Heart right ventricle (tissue), 16 donors: ENCODE measurements at places on chromosomes 5 and 9. TPM values are rescaled to one million over a fixed set of nuclear protein-coding genes. Genes with fewer than 3 reads are reported as not detected.

The STXBP1 gene
- polyA plus RNA-seq = 16.5 TPM

The CA9 gene
- not detected for polyA plus RNA-seq

The FOXD4L5 gene
- polyA plus RNA-seq = not detected

The SPINK5 gene
- polyA plus RNA-seq = 3.4 TPM

The TEX48 gene
- polyA plus RNA-seq = not detected

The GFI1B gene
- polyA plus RNA-seq = 0.06 TPM

The PPP3R2 gene
- not detected for polyA plus RNA-seq

The FGF1 gene
- 17.6 TPM for polyA plus RNA-seq

The NEUROG1 gene
- polyA plus RNA-seq = not detected

The FAXDC2 gene
- 4.8 TPM for polyA plus RNA-seq

The STK32A gene
- 1.3 TPM for polyA plus RNA-seq

The PCYOX1L gene
- 4.5 TPM for polyA plus RNA-seq

The ERCC8 gene
- 4.9 TPM for polyA plus RNA-seq

The CXXC5 gene
- polyA plus RNA-seq = 28.7 TPM

The ROPN1L gene
- 0.29 TPM for polyA plus RNA-seq

The OR1L1 gene
- polyA plus RNA-seq = not detected

The IFNB1 gene
- polyA plus RNA-seq = not detected

The C8G gene
- polyA plus RNA-seq = 2.1 TPM

The NTNG2 gene
- polyA plus RNA-seq = 2.4 TPM

The IFNE gene
- polyA plus RNA-seq = not detected

The ACSL6 gene
- polyA plus RNA-seq = 0.26 TPM

The SMIM23 gene
- not detected for polyA plus RNA-seq

The CNTNAP3 gene
- polyA plus RNA-seq = 3.2 TPM

The SV2C gene
- 0.25 TPM for polyA plus RNA-seq

The FGF18 gene
- polyA plus RNA-seq = 4.1 TPM

The UBE2R2 gene
- 15.8 TPM for polyA plus RNA-seq

The C9orf72 gene
- polyA plus RNA-seq = 16.4 TPM

The PDE4D gene
- polyA plus RNA-seq = 5.8 TPM

The ZNF883 gene
- 1.8 TPM for polyA plus RNA-seq

The ASB6 gene
- 11.2 TPM for polyA plus RNA-seq

The LAMC3 gene
- 0.07 TPM for polyA plus RNA-seq

The SNAPC4 gene
- polyA plus RNA-seq = 8.3 TPM

The C5orf58 gene
- polyA plus RNA-seq = not detected

The ACOT12 gene
- not detected for polyA plus RNA-seq

The CARTPT gene
- polyA plus RNA-seq = not detected

The IFNA21 gene
- not detected for polyA plus RNA-seq

The SHLD3 gene
- 5.0 TPM for polyA plus RNA-seq

The TAF11L5 gene
- not detected for polyA plus RNA-seq

The TICAM2 gene
- 1.9 TPM for polyA plus RNA-seq

The RGS7BP gene
- 0.07 TPM for polyA plus RNA-seq

The FAM153A gene
- polyA plus RNA-seq = 4.3 TPM

The GABBR2 gene
- 0.37 TPM for polyA plus RNA-seq

The RAD1 gene
- 13.5 TPM for polyA plus RNA-seq
